Right forelimb (tissue), 1 donor: ENCODE measurements at places on chromosomes 7 and 10.

DNA sequence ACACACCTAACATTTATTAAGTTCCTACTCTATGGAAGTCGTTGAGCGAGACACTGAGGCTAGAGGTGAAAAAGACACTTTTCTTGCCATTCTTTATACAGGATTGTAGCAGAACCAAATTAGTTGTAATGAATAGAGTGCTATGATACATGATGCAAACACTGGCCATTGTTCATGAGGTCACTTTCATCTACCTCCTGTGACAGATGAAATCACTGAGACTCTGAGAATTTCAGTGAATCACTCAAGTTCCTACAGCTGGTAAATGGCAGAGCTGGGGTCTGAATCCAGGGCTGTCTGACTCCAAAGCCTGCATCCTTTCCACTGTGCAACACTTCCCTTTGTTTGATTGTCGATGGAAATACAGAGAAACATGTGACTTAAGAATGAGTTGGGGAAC, 657.6 kb downstream of the LRMDA start:
- no peak for DNase-seq

- no peak for DNase-seq
Measured at GRCh38 chr10:92124020-92124419, 166.9 kb downstream of the CPEB3 start.

DNA sequence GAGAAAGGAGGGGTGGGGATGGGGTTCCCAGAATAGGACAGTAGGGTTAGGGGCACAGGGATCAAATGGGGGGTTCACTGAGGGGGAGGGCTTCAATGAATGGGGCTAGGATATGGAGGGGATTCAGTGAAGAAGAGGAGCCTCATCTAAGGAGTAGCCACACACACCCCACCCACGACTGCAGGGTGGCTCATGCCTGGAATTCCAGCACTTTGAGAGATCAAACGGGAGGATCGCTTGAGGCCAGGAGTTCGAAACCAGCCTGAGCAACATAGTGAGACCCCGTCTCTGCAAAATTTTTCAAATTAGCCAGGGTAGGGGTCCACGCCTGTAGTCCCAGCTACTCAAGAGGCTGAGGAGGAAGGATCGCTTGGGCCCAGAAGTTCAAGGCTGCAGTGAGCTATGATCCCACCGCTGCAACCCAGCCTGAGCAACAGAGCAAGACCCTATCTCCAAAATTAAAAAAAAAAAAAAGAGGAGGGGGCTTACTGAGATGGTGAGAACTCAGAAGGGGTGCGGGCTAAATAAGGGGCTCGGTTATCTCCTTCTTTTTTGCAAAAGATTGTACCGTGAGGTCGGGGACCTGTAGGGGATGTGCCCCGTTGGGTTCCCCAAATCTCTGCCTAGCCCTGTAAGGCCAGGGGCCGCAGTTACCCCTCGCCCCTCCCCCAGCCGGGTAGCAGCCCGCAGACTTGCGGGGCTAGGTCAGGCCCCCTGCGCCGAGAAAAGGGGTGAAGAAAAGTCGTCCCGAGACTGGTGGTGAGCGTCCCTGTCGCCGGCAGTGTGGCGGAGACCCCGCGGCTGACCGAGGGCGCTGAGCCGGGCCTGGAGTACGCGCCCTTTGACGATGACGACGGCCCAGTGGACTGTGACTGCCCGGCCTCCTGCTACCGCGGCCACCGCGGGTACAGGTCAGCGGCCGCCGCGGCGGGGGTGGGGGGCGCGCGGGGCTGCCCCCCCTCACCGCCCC, 43.1 kb upstream of the HSPB1 start:
- DNase-seq, result peak; percentile 48

DNA sequence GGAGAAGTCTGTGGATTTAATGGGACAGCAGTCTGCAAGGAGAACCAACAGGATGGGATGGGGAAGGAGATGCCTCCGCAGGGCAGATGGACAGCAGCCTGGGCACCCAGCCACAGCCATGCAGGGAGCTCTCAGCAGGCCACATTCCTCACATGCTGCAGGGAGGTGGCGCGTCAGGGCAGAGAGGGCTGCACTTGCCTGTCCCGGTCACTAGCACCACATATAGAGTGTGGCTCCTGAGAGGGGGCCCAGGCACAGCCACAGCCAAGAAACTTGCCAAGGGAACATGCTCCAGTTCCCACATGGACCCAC, 86.8 kb upstream of the ZMIZ1 start:
- DNase-seq, result no peak

GRCh38 chr7:101535351-101535751, 93.7 kb downstream of the MYL10 start:
- no peak for DNase-seq

GRCh38 chr10:110932505-110933180, 13.2 kb downstream of the SHOC2 start:
- no peak for DNase-seq

DNA sequence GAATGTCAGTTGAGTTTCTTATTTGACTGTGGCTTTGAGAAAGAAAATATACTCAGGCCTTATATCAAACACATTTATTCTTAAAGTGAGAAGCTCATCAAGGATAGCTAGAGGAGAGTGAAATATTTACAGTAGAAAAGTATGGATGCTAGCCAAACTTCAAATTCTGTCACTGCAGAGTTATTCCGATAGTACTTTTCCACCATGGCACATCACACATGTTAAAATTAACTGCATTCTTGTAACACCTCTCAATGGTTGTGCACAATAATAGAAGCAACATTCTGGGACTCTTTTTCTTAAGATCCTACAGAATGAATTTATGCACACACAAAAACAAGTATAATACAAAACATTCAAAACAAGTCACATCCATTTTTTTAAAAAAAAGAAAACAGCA, 4.5 kb downstream of the PPP1R3C start:
- no peak for DNase-seq

DNA sequence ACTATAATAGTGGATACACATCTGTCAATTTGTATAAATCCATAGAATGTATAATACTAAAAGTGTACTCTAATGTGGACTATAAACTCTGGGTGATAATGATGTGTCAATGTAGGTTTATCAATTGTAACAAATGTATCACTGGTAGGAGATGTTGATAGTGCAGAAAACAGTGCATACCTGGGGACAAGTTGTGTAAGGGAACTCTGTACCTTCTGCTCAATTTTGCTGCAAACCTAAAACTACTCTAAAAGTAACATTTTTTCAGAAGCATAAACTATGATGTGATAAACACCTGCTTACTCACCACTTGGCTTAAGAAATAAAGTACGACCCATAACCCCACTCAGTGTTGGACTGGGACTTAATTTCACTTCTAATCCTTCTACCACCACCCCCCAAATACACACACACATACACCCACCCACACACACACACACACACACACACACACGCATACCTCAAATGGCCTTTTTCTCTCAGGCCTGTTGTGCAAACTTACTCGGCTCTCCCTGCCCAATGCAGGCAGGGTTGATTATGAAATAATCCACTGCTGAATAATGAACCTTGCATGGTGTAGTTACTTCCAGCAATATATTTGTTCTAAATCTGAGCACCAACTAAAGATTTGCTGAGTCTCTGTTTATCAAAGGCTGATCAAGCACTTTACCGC, 154.1 kb upstream of the KMT2E start:
- no peak for DNase-seq

- DNase-seq, result no peak
Measured at GRCh38 chr10:107072786-107073185, 91.7 kb downstream of the SORCS1 start.

DNA sequence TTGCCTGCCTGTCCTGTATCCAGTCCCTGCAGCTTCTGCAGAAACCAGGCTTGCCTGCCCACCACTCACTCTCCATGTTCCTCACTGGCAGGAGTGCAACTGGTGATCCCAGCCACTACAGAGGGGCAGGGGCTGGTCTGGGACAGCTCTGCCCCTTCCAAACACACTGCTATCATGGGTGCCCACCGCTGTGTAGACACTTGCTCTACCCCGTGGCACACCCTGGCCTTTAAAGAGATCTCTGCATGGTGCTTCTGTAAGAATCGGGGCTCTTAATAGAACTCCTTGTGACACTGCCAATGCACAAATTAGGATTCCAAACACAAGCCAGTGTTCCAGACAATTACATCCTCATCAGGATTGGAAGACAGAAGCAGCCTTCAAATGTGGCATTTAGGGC, 41.7 kb downstream of the C10orf90 start:
- no peak for DNase-seq

GRCh38 chr10:28769091-28769604, 91.8 kb downstream of the BAMBI start:
- DNase-seq, result no peak

- DNase-seq, result no peak
Measured at GRCh38 chr10:73368238-73368637, 9.6 kb upstream of the CFAP70 start.

GRCh38 chr7:111210996-111211395, 120.1 kb downstream of the LRRN3 start:
- no peak for DNase-seq

DNA sequence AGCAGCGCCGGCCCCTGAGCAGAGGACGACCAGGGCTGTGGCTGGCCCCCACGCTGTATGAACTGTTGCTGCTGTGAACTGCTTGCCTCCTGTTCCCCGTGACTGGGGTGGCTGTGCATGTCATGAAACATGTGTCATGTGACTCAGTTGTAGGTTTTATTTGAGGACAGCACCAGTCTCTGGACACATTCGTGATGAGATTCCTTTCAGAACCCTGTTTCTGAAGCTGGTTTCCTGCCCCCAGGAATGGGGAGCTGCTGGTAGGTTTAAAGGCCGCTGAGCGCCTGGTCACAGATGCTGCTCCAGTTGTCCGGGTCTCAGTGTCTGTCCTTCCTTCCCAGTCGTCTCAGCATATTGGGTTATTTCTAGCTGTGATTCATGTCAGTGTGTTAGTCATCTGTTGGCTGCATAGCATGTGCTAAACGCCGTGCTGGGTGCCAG, 79.1 kb upstream of the PPIF start:
- DNase-seq, result no peak

- DNase-seq, result no peak
Measured at GRCh38 chr10:4051011-4051640, 266.1 kb upstream of the KLF6 start.

DNA sequence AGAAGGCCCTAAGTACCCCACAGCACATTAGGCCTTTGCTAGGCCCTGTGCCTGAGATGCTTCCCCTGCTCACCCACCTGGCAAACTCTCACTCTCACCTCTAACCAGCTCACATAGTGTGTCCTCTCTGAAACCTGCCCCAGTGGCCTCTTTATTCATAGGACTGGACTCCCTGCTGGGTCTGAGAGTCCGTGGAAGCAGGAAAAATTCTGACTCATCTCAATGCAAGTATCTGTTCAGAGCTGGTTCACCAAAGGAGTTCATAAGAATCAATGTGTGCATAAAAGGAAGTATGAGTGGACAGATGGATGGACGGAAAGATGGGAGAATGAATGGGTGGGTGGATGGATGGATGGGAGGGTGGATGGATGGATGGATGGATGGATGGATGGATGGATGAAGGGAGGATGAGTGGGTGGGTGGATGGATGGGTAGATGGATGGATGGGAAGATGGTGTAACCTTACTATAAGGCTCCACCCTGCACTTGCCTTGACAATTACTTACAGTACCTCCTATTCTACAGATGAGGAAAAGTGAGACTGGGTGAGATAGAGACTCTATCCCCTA, 111.2 kb upstream of the ZMIZ1 start:
- no peak for DNase-seq

- no peak for DNase-seq
Measured at GRCh38 chr10:114491419-114491818, 87.1 kb upstream of the AFAP1L2 start.

GRCh38 chr7:150737265-150738055, at the start of gene GIMAP5:
Gene GIMAP5, plus strand, starts transcription at chr7:150737418. Its CDS starts 3,467 bp downstream, at chr7:150740885.
- no peak for DNase-seq

GRCh38 chr10:97689559-97690020, 2.5 kb upstream of the AVPI1 start:
- no peak for DNase-seq

- DNase-seq, result peak; percentile 39
Measured at GRCh38 chr7:129797214-129797789, 155.5 kb downstream of the UBE2H start.

GRCh38 chr7:157432541-157432956, 95.7 kb downstream of the DNAJB6 start:
- no peak for DNase-seq

DNA sequence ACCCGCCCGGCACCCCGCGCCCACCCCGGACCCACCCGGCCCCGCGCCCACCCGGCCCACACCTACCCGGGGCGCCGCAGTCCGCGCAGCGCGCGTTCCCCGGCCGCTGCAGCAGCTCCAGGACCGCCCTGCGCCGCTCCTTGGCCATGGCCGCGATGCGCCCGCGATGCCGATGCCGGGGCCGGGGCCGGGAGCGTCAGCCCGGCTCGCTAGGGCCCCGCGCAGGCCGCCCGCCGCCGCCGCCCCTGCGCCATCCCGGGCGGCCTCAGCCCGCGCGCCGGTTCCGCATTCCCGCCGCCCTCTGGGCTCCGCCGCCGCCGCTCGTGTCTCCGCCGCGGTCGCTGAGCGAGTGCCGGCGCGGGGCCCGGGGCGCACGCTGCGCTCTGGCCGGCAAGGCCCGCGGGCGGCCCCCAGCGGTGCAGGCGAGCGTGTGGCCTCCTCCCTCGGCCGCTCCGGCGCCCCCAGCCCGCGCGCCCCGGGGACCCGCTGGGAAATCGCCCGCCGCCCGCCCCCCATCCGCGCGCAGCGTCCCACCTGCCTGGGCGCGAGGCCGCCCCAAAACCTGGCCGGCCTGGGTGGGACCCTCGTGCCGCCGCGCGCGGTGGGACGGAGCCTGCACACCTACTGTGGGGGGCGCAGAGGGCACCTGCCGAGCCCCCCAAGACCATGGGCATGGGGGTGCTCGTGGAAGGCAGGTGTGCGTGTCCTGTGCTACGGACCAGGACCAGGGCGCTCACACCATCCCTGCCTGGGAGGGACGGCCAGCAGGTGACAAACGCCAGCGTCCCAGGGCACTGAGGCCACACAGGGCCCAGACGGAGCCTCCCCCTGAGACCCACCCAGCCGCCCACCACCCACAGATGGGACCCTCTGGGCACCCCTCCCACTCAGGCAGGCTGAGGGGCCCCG, at the start of gene ADAP1:
Gene ADAP1, minus strand, starts transcription at position 351 of the 909 bp plus-strand sequence. Its CDS starts 203 bp downstream, at position 148.
- DNase-seq, result peak; percentile 67

GRCh38 chr10:10623958-10624566, 393.6 kb upstream of the CELF2 start:
- DNase-seq, result no peak

DNA sequence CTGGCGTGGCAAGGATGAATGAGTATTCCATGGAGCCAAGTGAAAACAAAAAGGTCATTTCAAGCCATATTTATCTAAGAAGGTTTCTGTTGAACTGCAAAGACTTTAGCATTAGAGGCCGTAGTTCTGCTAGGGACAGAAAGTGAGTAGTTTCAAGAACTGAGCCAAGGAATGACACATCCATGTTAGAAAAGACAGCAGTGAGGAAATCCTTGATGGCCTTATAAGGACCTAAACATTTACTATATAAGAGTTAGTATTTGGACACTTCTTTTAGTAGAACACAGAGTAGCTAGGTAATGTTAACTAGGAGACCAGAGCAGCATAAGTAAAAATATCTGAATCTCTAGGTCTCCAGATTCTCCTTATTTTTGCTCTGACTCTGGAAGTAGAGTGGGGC, 329.8 kb upstream of the SEMA3D start:
- no peak for DNase-seq

- no peak for DNase-seq
Measured at GRCh38 chr7:86939197-86939814, 120.1 kb downstream of the ELAPOR2 start.

GRCh38 chr10:89224739-89225443, 17.8 kb upstream of the CH25H start:
- DNase-seq, result no peak

- DNase-seq, result no peak
Measured at GRCh38 chr7:7208520-7208919, 26.2 kb downstream of the C1GALT1 start.
